ENCODE measurements at places on chromosomes 11 and 22. TPM values are rescaled to one million over a fixed set of nuclear protein-coding genes. Genes with fewer than 3 reads are reported as not detected.

GRCh38 chr11:125976156-125976555 lies 30.3 kb downstream of the VSIG10L2 start:
- no peak for DNase-seq

GRCh38 chr11:1168721-1169161 lies 11.0 kb downstream of the MUC5AC start:
- DNase-seq, result no peak

- no peak for DNase-seq
These were observed 88.4 kb downstream of the SLC1A2 start for GRCh38 chr11:35330931-35331330.

Gene MN1
- total RNA-seq, result 0.40 TPM

All from T-helper 17 cell (primary cell).